ENCODE measurements at places on chromosomes 6 and 20.

DNA sequence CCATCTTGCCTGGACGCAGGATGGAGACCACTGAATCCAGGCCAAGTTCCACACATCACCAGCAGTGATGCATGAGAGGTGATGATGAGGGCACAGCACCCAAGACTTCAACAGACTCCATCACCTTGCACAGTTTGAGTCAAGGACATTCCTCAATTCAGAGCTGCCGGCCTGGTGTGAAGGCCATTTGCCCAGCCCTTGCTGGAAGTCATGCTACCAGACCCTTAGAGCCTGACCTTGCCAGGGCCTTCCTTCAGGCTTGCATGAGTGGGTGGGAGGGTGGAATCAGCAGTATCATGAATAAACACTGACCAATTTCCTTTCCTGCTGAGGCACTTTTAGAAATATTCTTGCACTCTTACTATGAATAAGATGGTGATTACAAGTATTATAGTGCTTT is 130.2 kb upstream of the SSTR4 start:
- no peak overlapping the region for H3K27ac ChIP-seq
- H3K36me3 ChIP-seq, result no peaks in the 10 kb centered on the region
- no peaks in the 10 kb centered on the region for H3K27me3 ChIP-seq
- H3K4me1 ChIP-seq, result no peaks in the 10 kb centered on the region
- DNase-seq, result no peak

GRCh38 chr6:36075656-36076055 is 48.0 kb downstream of the MAPK14 start:
- no peaks in the 10 kb centered on the region for H3K4me1 ChIP-seq
- H3K27ac ChIP-seq, result no peak overlapping the region
- H3K36me3 ChIP-seq, result no peaks in the 10 kb centered on the region
- H3K4me3 ChIP-seq, result no peak overlapping the region
- DNase-seq, result peak; percentile 20

- no peaks in the 10 kb centered on the region for H3K27me3 ChIP-seq
- peak overlapping the region; percentile 26 for H3K27ac ChIP-seq
- no peak overlapping the region for H3K4me3 ChIP-seq
- DNase-seq, result no peak
- peaks cover 31% of the 10 kb centered on the region for H3K36me3 ChIP-seq
Observed at GRCh38 chr6:44116641-44117382, 10.4 kb downstream of the MRPL14 start.

DNA sequence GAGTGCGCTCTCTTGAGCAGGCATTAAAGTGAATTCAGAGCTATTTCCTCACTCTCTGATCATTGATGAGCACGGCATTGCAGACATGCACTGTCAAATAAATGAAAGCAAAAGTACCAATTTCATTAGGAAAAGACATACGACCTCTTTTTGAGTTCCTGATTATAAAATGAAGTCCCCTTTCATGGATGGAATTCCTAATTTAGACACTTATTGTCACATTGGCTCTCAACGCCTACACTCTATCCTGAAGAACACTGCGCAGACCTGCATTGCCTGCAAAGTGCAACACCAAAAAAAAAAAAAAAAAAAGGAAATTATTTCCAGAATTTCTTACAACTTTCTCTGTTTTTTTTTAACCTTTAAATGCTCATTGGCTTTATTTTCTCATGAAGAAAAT is 1.6 kb downstream of the ADGRB3 start:
- DNase-seq, result no peak
- H3K27me3 ChIP-seq, result peaks cover 5% of the 10 kb centered on the region
- no peaks in the 10 kb centered on the region for H3K4me1 ChIP-seq
- H3K27ac ChIP-seq, result no peak overlapping the region
- no peaks in the 10 kb centered on the region for H3K36me3 ChIP-seq
- no peak overlapping the region for H3K4me3 ChIP-seq

- H3K27ac ChIP-seq, result no peak overlapping the region
- no peak overlapping the region for H3K4me3 ChIP-seq
- DNase-seq, result no peak
- peaks cover 10% of the 10 kb centered on the region for H3K36me3 ChIP-seq
- no peaks in the 10 kb centered on the region for H3K4me1 ChIP-seq
- H3K27me3 ChIP-seq, result no peaks in the 10 kb centered on the region
Observed at GRCh38 chr6:34855463-34855862, 32.4 kb downstream of the TAF11 start.

DNA sequence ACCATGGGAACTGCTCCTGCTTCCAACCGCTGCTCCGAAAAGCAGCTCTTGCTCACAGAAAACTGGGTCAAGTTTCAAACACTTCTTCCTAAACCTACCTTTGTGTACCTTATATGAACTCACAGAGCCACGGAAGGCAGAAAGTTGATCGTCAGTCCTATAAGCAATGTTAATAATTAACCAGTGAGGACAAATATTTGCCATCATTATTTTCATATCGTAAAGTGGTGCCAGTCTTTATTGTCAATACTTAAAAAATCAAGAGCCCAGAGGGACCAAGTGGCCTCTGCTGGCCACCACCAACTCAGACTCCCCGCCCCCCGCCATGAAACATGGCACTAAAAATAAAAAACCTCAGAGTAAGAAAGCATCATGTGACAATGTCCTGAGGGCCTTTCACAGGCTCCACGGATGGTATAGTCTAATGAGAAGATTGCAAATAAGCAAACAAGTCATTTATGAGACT is 9.1 kb upstream of the PBOV1 start:
- no peak for DNase-seq
- no peaks in the 10 kb centered on the region for H3K27me3 ChIP-seq
- H3K4me1 ChIP-seq, result no peaks in the 10 kb centered on the region
- no peak overlapping the region for H3K4me3 ChIP-seq

GRCh38 chr6:21870076-21870730 is 276.7 kb downstream of the SOX4 start:
- H3K27me3 ChIP-seq, result no peaks in the 10 kb centered on the region
- no peak overlapping the region for H3K4me3 ChIP-seq
- DNase-seq, result no peak
- H3K4me1 ChIP-seq, result no peaks in the 10 kb centered on the region
- H3K27ac ChIP-seq, result no peak overlapping the region

DNA sequence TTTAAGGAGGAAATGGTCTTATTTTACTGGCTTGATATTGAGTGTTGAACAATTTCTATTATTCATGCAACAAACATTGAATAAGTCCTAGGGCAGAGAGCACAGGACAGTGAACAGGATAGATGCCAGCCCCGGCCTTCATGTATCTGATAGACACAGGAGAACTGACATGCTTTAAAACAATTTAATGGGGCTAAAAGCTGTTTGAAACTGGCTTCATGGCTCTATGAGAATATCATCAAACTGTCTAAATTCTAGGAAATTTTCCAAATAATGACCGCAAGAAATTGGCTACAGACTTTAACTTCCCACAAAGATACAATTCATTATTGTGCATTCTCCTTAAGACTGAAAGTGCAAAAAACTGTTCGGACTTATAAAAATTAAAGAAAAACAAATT is 69.0 kb downstream of the ID4 start:
- no peak for DNase-seq
- H3K4me1 ChIP-seq, result no peaks in the 10 kb centered on the region
- no peaks in the 10 kb centered on the region for H3K27me3 ChIP-seq
- no peak overlapping the region for H3K27ac ChIP-seq
- H3K36me3 ChIP-seq, result no peaks in the 10 kb centered on the region

GRCh38 chr6:19719691-19720128 is 117.5 kb upstream of the ID4 start:
- H3K4me3 ChIP-seq, result no peak overlapping the region
- H3K4me1 ChIP-seq, result no peaks in the 10 kb centered on the region
- H3K36me3 ChIP-seq, result no peaks in the 10 kb centered on the region
- no peaks in the 10 kb centered on the region for H3K27me3 ChIP-seq

GRCh38 chr6:4941782-4942672 is 61.8 kb downstream of the RPP40 start:
- no peaks in the 10 kb centered on the region for H3K36me3 ChIP-seq
- H3K4me1 ChIP-seq, result no peaks in the 10 kb centered on the region
- no peak overlapping the region for H3K27ac ChIP-seq
- H3K4me3 ChIP-seq, result no peak overlapping the region

- no peaks in the 10 kb centered on the region for H3K4me1 ChIP-seq
- H3K27me3 ChIP-seq, result no peaks in the 10 kb centered on the region
- no peak overlapping the region for H3K27ac ChIP-seq
Observed at GRCh38 chr6:31878222-31878621, 575 bp downstream of the SLC44A4 start.

GRCh38 chr6:158150701-158151100 is 17.4 kb downstream of the SERAC1 start:
- DNase-seq, result no peak
- no peak overlapping the region for H3K4me3 ChIP-seq
- H3K4me1 ChIP-seq, result no peaks in the 10 kb centered on the region
- no peaks in the 10 kb centered on the region for H3K36me3 ChIP-seq

GRCh38 chr6:83729871-83730270 is 21.0 kb upstream of the SNAP91 start:
- H3K27me3 ChIP-seq, result no peaks in the 10 kb centered on the region
- DNase-seq, result no peak
- no peaks in the 10 kb centered on the region for H3K4me1 ChIP-seq
- H3K36me3 ChIP-seq, result no peaks in the 10 kb centered on the region

- no peaks in the 10 kb centered on the region for H3K4me1 ChIP-seq
- H3K27me3 ChIP-seq, result no peaks in the 10 kb centered on the region
- H3K4me3 ChIP-seq, result no peak overlapping the region
- no peak for DNase-seq
- no peak overlapping the region for H3K27ac ChIP-seq
- H3K36me3 ChIP-seq, result peaks cover 38% of the 10 kb centered on the region
Observed at GRCh38 chr6:37309046-37309445, 44.7 kb upstream of the RNF8 start.
